ENCODE measurements at places on chromosomes 11 and 22.

- DNase-seq = no peak
Measured at GRCh38 chr22:24961217-24961844, 8.8 kb downstream of the KIAA1671 start.

GRCh38 chr11:77411137-77411707, 62.7 kb downstream of the PAK1 start:
- DNase-seq = no peak

DNA sequence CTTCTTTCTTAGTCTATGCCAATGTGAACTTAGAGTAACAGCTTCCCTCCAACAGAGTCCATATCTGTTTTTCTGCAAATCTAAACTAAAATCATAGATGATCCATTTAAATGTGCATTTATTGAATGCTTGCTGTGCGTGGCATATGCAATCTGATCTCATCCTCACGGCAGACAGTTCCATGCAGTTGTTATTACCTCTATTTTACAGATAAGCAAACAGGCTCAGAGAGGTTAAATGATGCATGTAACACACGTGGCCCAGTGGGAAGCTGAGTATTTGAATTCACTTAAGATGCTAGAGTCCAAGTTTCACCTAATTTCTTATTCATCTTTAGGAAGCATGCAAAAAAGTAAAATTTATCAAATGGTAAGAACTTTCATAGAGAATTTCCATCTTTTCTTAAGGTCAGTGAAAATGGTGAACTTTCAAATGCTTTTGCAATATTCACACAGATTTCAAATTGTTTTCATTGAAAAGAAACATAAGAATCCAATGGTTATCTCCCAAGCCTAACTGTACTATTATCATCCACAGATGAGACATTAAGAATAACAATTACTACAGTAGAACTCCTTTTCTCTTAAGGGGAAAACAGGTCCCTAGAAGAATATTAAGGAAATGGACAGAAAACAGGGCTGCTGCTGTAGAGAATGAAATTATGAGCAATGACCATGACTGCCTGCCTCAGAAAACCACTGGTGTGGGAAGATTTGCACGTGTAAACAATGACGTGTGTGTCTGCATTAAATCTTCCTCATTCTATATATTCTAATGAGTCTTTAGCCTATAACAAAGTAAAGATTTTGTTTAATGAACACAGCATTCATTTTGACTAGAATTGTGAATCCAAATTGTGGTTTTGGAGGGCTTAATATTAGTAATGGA, 1171.3 kb downstream of the LRRC4C start:
- DNase-seq = no peak

GRCh38 chr11:93984936-93985335, 36.2 kb upstream of the HEPHL1 start:
- no peak for DNase-seq

DNA sequence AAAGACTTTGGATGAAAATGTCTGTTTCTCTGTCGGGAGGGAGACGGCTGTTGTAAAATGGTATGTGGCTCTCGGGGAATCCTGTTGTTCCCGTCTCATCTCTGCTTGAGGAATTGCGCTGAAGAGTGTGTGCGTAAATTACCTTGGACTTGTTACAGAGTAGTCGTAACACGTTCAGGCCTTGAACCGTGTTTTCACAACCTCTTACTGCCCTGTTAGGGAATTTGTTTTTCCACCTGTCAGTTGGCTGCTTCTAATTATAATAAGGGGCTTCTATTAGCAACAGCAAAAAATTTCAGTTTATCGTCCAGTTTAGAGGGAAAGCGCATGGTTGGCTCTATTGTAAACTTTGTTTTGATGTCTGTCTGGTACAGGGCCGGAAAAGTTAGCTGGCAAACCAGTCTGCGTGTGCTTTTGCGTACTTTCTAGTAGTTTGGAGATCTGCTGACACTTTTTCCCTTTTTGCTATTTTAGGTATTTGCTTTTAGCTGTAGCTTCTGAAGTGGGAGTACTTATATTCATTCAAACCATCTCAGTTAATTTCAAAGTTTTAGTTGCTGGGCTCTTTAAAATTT, 1.5 kb downstream of the HIPK3 start:
- peak; percentile 39 for DNase-seq
